Motor neuron (in vitro differentiated cells): ENCODE measurements at places on chromosomes 3 and 15. TPM values are rescaled to one million over a fixed set of nuclear protein-coding genes. Genes with fewer than 3 reads are reported as not detected.

Gene ZDHHC19
- not detected in 2 replicates for total RNA-seq

Gene ILDR1
- 0.27 TPM in 1 of 2 replicates, not detected in the other for total RNA-seq

Gene SLC9A9
- 7.3 and 8.5 TPM in 2 replicates for total RNA-seq

Gene GOLGA8S
- total RNA-seq: 0.16 TPM in 1 of 2 replicates, not detected in the other

Gene PRR23E
- 0.38 and 0.39 TPM in 2 replicates for total RNA-seq

Gene TRAIP
- 8.3 and 10.3 TPM in 2 replicates for total RNA-seq

Gene GRAMD2A
- total RNA-seq: 0.77 and 1.7 TPM in 2 replicates

Gene AADACL2
- total RNA-seq: 0.10 TPM in 1 of 2 replicates, not detected in the other

Gene C3orf38
- 22.8 and 25.1 TPM in 2 replicates for total RNA-seq

Gene ROPN1B
- 0.98 and 1.7 TPM in 2 replicates for total RNA-seq

Gene TMOD3
- total RNA-seq: 32.4 TPM in 2 replicates

Gene HAUS2
- 21.2 and 26.2 TPM in 2 replicates for total RNA-seq

Gene CCDC51
- 15.1 and 19.2 TPM in 2 replicates for total RNA-seq

Gene ZNF860
- not detected in 2 replicates for total RNA-seq

Gene LIPC
- total RNA-seq: 1.2 TPM in 1 of 2 replicates, not detected in the other

Gene CTXND1
- 0.29 and 0.52 TPM in 2 replicates for total RNA-seq

Gene PCOLCE2
- total RNA-seq: 3.2 and 5.4 TPM in 2 replicates

Gene CYP1A2
- total RNA-seq: 0.19 TPM in 1 of 2 replicates, not detected in the other
